Stimulated activated CD8-positive, alpha-beta memory T cell treated with anti-CD3 and anti-CD28 coated beads, Interleukin-2, amount 100 ng/mL, for 1 hour (primary cell): ENCODE measurements at places on chromosomes 3 and 15.

GRCh38 chr3:97658668-97659285, 105.8 kb upstream of the ARL6 start:
- DNase-seq = no peak

GRCh38 chr3:15347063-15347736, 14.8 kb upstream of the SH3BP5 start:
- no peak for DNase-seq

DNA sequence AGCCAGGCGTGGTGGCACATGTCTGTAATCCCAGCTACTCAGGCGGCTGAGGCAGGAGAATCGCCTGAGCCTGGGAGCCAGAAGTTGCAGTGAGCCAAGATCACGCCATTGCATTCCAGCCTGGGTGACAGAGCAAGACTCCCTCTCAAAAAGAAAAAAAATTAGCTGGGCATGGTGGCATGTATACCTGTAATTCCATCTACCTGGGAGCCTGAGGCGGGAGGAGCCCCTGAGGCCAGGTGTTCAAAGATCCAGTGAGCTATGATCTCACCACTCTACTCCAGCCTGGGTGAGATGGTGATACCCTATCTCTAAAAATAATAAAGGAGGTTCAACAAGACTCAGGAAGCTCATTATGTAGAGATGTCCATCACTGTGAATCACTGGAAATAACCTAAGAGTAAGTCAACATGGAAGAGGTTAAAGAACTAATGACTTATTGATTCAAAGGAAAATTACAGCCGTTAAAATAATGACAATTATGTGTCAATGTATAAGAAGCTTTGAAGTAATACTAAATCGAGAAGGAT, 19.8 kb upstream of the RAB7A start:
- no peak for DNase-seq

GRCh38 chr3:62873761-62874710, 1.2 kb downstream of the CADPS start:
- no peak for DNase-seq

- DNase-seq = no peak
Observed at GRCh38 chr3:117756563-117756962, 1047.0 kb downstream of the TUSC7 start.

GRCh38 chr3:81763001-81763400, 1.6 kb upstream of the GBE1 start:
- no peak for DNase-seq

DNA sequence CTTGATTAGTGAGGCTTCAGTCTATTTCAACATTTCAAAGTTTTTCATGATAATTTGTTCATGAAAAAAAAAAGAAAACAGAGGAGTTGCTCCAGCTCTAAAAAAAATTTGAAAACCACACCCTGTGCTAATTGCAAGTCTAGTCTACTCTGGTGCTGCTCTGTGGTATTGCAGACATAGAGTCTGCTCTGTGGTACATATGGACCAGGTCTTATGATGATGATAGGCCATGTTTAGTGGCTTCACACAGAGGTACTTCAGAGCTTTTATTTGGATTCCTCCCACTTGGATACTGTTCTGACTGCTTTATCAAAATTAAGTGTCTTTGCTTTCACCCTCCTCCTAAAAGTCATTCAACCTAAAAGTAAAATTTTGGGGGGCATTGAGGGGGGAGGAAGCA, 160.8 kb downstream of the ALCAM start:
- no peak for DNase-seq

GRCh38 chr15:99324082-99324620, 72.9 kb downstream of the LRRC28 start:
- no peak for DNase-seq

DNA sequence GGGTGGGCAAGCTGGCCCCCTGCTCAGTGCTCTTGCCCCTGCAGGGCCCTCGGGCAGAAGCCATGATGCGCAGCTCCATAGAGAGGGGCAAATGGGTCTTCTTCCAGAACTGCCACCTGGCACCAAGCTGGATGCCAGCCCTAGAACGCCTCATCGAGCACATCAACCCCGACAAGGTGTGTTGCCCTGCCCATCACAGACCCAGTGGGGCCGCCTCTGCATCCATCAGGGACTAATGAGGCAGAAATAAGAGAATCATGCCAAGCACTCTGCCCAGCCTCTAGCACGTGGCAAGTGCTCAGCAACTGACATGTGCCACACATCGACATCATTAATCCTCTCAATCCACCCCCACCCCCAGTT, 49.4 kb downstream of the SEMA3G start:
- no peak for DNase-seq

GRCh38 chr3:102200126-102200525, 234.7 kb upstream of the ZPLD1 start:
- no peak for DNase-seq

GRCh38 chr15:47737477-47737876, 20.2 kb downstream of the SEMA6D start:
- DNase-seq = no peak

- no peak for DNase-seq
Observed at GRCh38 chr15:65081270-65081669, 4.7 kb downstream of the KBTBD13 start.

GRCh38 chr3:54433846-54434245, 311.5 kb downstream of the CACNA2D3 start:
- DNase-seq = no peak

DNA sequence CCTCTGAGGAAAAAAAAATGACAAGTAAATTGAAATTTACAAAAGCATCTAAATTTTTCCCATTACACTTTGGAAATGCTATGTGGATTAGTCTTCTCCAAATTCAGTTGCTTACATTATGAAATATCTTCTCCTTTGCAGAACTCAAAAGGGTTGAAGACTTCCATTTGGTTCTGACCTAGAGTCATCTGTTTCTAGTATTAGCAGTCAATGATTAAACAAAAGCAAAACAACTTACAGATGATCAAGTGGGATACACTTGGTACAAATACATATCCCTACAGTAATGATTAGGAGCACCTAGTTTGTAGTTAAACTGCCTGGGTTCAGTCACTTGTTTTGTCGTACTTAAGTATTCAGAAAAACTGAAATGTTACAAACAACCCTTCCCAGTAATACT, 136.2 kb downstream of the MBNL1 start:
- DNase-seq = no peak

DNA sequence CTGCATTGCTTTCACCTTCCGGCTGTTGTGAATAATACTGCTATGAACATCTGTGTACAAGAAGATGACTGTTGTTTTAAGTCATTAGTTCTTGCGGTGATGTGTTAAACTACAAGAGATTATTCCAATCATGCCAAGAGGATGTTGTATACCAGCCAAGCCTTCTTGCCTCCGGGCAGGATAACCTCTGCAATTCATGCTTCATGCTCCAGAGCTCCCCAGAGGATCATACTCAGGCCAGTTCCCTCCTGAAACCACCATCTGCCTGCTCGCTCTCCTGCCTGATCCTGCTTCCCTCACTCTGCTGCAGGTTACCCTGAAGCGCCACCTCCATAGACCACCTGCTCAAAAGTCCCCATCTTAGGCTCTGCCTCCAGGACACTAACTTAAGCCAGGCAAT, 187.1 kb upstream of the PROK2 start:
- no peak for DNase-seq

DNA sequence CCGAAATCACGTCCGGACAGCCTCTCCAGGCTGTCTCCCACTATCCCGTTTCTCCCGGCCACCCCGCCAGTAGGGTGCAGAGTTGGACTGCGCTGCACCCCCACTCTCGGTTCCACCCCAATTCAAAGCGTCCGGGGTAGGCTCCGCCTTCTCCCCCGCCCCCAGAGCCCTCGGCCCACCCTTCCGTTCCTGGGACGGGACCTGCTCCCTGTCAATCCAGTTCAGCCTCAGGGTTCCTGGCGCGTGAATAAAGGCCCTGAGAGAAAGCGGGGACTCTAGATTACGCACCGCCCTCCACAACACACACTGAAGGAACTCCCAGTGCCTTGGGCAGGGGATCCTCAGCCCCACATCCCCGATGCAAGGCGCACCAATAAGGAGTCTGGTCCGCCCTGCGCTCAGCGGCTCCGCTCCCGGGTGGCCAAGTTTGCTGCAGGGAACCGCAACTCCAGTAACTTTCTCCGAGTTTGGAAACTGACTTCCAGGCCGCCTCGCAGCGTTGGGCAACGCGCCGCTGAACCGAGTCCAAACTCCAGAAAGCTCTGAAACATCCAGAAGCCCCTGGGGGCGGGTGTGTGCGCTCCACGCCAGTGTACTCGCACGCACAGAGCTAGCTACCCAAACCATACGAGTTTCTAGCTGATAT, 1.9 kb downstream of the ADAMTS9 start:
- DNase-seq = no peak

- no peak for DNase-seq
Observed at GRCh38 chr3:174857301-174857700, 1.8 kb upstream of the NAALADL2 start.

- no peak for DNase-seq
Observed at GRCh38 chr15:67835297-67836133, 4.3 kb downstream of the RNU6-1 start.
